ENCODE measurements at places on chromosomes 6 and 20.

DNA sequence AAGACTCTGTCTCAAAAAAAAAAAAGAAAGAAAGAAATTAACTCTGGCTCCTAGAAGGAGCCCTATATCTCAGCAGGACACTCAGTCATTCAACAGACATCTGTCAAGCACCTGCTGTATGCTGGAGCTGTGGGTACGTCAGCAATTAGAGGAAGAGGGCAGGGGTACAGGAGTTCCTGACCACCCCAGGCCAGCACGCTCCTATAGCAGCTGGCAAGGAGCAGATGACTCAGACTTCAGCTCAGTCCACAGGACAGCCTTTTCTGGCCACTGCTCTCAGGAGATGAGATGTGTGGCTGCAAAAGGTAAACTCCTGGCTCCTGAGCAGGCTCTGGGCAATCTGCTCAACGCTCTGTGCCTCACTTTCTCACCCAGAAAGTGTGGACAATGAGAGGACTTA, 1.7 kb upstream of the RTEL1 start:
- no peak for DNase-seq

DNA sequence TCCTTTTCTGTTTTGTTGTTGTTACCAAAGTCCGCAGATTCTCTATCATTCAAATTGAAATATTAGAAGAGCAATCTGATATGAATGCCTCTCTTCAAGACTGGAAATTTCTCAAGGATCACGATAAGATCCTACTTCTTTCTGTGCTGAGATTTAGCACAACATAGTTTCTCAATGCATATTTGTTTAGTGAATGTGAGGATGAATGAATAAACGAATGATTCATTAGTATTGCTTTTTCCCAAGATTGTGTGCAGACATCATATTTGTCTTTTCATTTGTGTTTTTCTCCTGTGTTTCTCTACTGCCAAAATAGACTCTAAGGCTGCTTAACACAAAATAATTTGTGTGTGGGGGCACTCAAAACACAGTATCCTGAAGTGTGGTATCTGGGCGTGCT, 862.7 kb upstream of the MAP3K7 start:
- DNase-seq: no peak

DNA sequence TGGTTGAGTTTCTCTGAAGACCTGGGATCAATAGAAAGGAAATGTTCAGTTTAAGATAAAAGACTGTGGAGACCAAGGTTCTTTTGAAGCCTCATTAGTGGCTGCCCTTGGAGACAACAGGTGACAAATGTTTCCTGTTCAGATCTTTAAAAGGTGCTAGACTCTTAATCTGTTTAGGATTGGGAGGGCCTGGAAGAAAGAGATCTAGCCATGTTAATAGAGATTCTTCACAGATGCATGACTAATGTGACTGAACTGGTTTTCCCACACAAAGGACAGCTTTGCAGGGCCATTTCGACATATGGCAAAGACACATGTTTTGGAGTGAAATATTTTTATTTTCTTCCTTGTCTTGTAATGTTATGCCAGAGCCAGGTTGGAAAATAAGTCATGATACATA, 82.2 kb downstream of the WDR27 start:
- DNase-seq: no peak

- DNase-seq: no peak
Observed at GRCh38 chr6:1039746-1040145, 272.2 kb upstream of the FOXQ1 start.

GRCh38 chr6:170381562-170381961, 75.0 kb downstream of the FAM120B start:
- DNase-seq: no peak

GRCh38 chr6:108200631-108201030, 34.8 kb downstream of the NR2E1 start:
- no peak for DNase-seq

- DNase-seq: no peak
Observed at GRCh38 chr6:25155211-25155610, 124.0 kb upstream of the CARMIL1 start.

DNA sequence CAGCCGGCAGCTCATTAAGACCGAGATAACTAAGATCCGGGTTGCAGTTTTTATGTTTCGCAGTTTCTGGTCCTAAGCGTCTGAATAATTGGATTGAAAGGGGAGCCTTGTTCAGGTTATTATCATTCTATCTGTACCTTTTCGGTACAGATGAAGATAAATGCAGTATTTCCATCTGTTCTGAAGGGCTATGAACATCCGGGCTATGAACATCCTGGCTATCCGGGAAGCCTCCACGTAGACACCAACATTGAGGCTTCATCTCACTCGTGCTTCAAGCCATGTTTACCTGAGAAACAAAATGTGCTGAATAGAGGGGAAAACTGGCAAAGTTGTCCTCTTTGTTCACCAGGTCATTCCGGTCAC, 399 bp upstream of the REPS1 start:
- no peak for DNase-seq

GRCh38 chr6:134609716-134610261, 291.9 kb upstream of the SGK1 start:
- no peak for DNase-seq

GRCh38 chr6:65091561-65091960, 615.5 kb downstream of the EYS start:
- no peak for DNase-seq

GRCh38 chr6:71524201-71524600, 235.6 kb downstream of the OGFRL1 start:
- no peak for DNase-seq

- no peak for DNase-seq
Observed at GRCh38 chr6:87721311-87721710, 19.3 kb upstream of the AKIRIN2 start.

- no peak for DNase-seq
Observed at GRCh38 chr6:106048336-106048735, 37.8 kb upstream of the PRDM1 start.

- no peak for DNase-seq
Observed at GRCh38 chr6:111417946-111418345, 65.1 kb downstream of the REV3L start.

GRCh38 chr6:144215402-144215931, 65.2 kb downstream of the STX11 start:
- peak; percentile 30 for DNase-seq

DNA sequence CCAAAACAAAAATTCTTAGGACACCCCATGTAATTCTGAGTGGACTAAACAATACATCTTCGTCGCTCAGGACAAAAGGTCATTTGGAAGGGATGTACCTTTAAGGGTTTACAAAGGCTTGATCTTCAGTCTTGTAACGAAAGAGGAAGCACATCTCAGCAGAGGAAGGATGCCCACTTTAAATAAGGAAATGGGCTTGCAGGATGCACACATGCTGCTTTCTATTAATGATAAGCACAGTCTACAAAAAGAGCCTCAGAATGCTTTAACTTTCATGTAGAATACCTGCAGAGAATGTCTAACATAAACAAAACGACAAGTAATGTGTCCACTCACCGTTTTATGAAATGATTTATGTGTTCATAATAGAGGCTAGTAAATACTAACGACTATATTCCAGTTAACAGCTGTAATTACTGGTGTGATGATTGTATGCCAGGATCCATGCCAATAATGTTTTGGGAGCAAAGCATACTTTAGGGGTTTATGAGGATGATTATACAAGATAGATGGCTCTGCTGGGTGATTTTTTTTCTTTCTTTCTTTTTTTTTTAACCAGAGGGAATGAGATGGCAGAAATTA, 216.9 kb downstream of the GMDS start:
- no peak for DNase-seq

DNA sequence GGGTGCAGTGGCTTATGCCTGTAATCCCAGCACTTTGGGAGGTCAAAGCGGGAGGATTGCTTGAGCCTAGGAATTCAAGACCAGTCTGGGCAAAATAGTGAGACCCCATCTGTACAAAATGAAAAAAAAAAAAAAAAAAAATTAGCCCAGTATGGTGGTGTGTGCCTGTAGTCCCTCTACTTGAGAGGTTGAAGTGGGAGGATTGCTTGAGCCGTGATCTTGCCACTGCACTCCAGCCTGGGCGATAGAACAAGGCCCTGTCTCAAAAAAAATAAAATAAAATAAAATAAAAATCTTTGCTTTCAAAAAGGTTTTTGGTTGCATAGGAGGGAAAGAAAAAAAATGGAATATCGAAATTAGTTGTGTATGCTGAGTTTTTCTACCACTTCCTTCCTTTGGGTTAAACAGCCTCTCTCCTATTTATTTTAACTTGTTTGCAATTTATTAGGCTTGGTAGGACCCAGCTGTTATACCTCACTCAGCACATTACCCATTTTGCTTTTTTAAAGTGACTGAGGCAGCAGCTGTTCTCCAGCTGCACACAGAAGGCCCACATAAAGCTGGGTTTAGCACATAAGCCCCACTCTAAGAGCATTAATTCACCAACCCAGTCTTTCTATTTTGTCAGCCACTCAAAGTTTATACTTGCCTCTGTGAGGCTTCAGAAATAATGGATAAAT, 152.3 kb downstream of the ZFAND3 start:
- DNase-seq: no peak

GRCh38 chr20:18321976-18322950, 33.9 kb downstream of the ZNF133 start:
- no peak for DNase-seq

- peak; percentile 76 for DNase-seq
Observed at GRCh38 chr20:2172305-2173175, 70.9 kb downstream of the STK35 start.

- DNase-seq: peak; percentile 87
Observed at GRCh38 chr6:26516481-26517427, 16.7 kb downstream of the BTN1A1 start.

- no peak for DNase-seq
Observed at GRCh38 chr6:107666981-107667601, 157.0 kb downstream of the SCML4 start.

GRCh38 chr6:105257340-105257739, 77.5 kb upstream of the POPDC3 start:
- DNase-seq: no peak

DNA sequence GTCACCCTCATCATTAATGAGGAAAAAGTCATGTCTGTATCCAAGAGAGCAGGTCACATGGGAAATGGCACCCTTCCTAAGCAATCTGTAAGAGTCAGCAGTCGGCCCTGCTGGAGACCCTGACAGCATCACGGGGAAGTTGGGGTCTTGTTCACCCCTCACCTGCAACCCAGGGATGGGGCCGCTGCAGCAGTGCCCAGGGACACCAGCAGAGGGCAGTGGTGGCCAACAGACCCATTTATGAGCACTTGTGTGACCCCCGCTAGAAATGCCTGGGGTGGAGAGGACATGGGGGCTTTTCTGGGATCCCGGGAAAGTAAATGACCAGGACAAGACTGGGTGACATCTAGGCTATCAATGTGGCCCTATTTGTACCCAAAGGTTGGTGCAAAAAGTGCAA, 35.9 kb downstream of the ANKRD60 start:
- no peak for DNase-seq

- DNase-seq: peak; percentile 16
Observed at GRCh38 chr6:134707342-134708031, 242.4 kb downstream of the ALDH8A1 start.

GRCh38 chr6:108947114-108947854, 99.1 kb downstream of the ARMC2 start:
- DNase-seq: no peak

DNA sequence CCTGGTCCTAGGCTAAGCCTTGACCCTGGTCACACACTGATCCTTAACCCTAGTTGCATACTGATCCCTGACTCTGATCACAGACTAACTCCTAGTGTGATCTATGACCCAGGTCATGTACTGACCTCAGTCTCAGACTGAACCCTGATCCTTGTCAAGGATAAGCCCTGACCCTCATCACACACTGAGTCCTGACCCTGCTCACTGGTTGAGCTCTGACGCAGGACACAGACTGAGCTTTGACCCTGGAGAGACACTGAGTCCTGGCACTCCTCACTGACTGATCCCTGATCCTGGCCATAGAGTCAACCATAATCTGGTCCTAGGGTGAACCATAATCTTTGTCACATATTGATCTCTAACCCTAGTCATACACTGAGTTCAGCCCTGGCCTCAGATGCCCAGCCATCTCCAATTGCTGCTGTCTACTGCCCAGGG, 37.9 kb downstream of the KCNB1 start:
- no peak for DNase-seq

- DNase-seq: no peak
Observed at GRCh38 chr6:165573671-165574070, 89.4 kb downstream of the PDE10A start.

DNA sequence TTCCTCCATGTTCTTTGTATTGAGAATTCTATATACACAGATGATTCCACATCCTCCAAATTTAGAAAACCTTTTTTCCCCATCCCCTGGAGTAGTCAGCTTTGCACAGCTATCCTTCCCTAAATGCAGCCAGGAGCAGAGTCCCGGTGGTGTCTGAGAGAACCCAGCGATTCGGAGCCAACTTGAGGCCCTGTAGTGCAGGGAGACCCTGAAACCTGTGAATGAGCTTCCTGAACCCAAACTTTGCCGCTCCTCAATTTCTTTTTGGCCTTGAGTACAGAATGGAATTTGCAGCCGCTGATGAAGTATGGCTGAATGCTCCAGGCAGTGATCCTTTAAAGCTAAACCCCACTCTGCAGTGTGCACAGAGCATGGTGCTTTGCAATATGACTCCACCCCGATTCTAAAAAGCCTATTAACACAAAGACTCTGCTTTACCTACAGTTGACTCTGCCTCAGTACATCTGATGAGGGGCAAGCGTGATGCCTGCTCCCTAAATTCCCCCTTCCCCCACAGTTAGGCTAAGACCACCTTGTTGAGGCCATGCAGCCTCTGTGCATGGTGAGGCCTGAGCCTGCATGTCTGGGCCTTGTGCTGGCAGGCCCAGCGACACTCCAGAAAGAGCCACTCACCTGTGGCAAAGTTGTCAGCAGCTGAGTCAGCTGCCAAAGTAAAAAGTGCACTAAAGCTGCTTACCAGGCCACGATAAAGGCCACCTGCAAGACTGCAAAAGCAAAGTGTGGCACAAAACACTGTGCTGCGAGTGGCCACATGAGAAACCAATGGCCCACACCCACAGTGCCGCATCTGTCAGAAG, 82.1 kb downstream of the PLEKHG1 start:
- no peak for DNase-seq

- DNase-seq: no peak
Observed at GRCh38 chr20:40572251-40572650, 116.8 kb downstream of the MAFB start.

DNA sequence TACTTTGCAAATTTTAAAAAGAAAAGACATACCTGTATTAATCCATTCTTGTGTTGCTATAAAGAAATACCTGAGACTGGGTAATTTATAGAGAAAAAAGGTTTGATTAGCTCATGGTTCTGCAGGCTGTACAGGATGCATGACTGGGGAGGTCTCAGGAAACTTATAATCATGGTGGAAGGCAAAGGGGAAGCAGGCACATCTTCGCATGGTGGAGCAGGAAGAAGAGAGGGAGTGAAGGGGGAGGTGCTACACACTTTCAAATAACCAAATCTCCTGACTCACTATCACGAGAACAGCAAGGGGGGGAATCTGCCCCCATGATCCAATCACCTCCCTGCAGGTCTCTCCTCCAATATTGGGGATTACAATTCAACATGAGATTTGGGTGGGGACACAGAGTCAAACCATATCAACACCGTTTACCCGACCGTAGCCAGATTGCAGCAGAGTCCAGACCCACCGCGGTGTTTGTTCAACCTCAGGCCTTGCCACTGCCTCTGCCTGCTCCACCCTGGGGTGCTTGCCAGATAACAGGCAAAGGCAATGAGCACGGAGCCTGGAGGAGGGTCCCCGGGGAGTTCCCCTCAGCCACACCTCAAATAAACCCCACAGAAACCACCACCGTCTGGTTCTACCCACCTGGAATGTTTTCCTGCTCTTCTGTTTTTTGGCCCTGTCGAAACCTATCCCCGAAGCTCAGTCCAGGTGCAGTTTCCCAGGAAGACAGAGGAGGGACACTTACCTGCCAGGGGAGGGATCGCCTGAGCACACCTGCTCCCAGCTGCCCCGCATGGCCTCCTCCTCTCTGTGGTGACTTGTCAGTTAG, 142.2 kb upstream of the AFDN start:
- DNase-seq: no peak

GRCh38 chr6:6003621-6004366, 2.9 kb downstream of the NRN1 start:
- peak; percentile 87 for DNase-seq
